Naive B cell (primary cell): ENCODE measurements at places on chromosomes 6 and 20. TPM values are rescaled to one million over a fixed set of nuclear protein-coding genes. Genes with fewer than 3 reads are reported as not detected.

DNA sequence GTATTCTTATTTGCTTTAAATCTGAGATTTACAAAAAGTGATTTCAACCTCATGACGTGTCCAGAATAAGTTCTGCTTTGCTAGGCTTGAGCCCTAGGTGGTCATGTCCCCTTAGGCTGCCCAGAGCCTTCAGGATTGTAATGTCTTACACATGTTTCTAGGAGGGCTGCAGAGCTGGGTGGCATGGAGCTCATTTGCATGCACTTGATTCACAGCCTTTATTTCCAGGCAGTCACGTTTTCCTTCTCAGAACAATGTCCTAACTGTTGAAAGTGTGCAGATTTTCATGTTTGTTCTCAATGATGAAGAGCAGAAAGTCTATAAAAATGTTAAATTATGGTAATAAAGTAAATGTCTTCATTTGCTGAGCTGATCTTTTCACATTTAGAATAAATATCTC is 448.6 kb upstream of the SOX4 start:
- peaks cover 11% of the 10 kb centered on the region for H3K4me1 ChIP-seq
- no peak overlapping the region for H3K27ac ChIP-seq
- H3K27me3 ChIP-seq = no peaks in the 10 kb centered on the region
- H3K36me3 ChIP-seq = peaks cover 11% of the 10 kb centered on the region

DNA sequence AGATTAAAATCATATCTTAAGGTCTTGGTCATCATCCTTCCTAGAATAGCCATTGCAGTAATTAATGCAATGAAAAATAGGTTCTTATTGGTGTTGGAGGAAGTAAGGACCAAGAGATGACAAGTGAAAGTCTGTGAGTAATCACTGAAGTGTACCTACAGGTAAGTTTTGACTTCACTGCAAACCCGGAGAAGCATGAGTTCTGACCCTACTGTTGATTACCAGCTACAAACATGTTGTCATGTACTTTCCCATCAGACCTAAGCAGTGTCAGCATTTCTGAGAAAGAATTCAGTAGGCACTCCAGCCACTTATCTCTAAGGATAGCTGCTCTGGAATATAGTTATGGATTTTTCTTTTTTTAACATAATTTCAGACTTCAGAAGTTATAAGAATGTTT is 280.9 kb downstream of the ZFAND3 start:
- peaks cover 6% of the 10 kb centered on the region for H3K36me3 ChIP-seq
- H3K27ac ChIP-seq = no peak overlapping the region
- H3K4me3 ChIP-seq = no peak overlapping the region
- peaks cover 16% of the 10 kb centered on the region for H3K4me1 ChIP-seq
- DNase-seq = no peak

- peaks cover 62% of the 10 kb centered on the region for H3K27me3 ChIP-seq
- H3K4me3 ChIP-seq = no peak overlapping the region
- no peaks in the 10 kb centered on the region for H3K4me1 ChIP-seq
- H3K27ac ChIP-seq = no peak overlapping the region
- peaks cover 6% of the 10 kb centered on the region for H3K36me3 ChIP-seq
Observed at GRCh38 chr20:9837634-9838033, 1.2 kb downstream of the PAK5 start.

DNA sequence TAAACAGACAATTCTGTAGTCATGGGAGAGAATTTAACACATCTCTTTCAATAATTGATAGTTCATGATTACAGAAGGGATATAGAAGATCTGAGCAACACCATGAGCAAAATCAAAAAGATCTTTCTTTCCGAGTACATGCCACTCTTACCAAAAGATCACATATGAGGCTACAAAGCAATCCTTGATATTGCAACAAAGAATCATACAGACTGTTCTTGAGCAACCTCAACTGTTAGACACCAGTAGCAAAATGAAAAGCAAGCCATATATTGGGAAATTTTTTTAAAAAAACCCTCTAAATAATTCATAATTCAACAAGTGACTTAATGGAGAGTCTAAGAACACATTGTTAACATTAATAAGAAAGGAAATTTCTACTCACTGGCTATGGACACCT is 3.6 kb upstream of the CD83 start:
- H3K36me3 ChIP-seq = peaks cover 11% of the 10 kb centered on the region
- H3K27me3 ChIP-seq = no peaks in the 10 kb centered on the region
- no peak overlapping the region for H3K4me3 ChIP-seq
- DNase-seq = no peak

DNA sequence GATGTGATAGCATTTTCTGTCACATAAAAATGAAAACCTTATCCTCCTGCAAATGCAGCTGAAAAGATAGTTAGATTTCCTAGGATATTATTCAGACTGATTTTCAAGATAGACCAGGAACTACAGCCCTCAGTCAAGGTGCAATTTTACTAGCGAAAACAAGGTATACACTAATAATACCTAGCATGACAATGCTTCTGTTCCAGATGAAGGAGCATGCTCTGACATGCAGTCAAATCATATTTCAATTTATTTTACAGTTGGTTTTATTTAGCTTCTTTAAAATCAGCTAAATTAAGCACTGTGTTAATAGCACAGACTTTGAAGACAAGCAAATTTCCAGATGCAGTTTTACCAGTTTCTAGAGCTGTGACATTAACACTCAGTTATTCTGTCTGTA is 14.2 kb upstream of the TNFAIP3 start:
- H3K4me3 ChIP-seq = no peak overlapping the region
- H3K27me3 ChIP-seq = no peaks in the 10 kb centered on the region
- H3K36me3 ChIP-seq = no peaks in the 10 kb centered on the region
- no peak overlapping the region for H3K27ac ChIP-seq
- H3K4me1 ChIP-seq = no peaks in the 10 kb centered on the region

GRCh38 chr20:11796026-11796425 is 121.7 kb upstream of the BTBD3 start:
- H3K4me3 ChIP-seq = no peak overlapping the region
- no peak for DNase-seq
- H3K4me1 ChIP-seq = no peaks in the 10 kb centered on the region
- H3K27ac ChIP-seq = no peak overlapping the region
- H3K27me3 ChIP-seq = no peaks in the 10 kb centered on the region
- H3K36me3 ChIP-seq = no peaks in the 10 kb centered on the region

DNA sequence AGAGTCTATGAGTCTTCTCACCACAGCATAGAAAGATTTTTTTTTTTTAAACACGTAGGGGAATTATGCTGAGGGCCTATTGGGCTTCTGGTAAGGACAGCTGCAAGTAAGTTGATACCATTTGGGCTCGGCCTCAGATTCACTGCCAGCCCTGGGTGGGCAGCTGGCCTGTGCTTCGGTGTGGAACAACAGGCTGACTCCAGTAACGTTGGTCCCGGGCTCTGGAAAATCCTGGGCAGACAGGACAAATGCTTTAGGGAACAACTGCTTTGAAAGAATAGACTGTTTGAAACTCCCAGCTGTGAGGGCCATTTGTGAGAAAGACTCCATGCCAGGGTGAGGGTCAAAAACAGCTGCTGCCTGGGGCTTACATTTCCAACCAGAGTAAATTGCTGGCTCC is 366.5 kb downstream of the QKI start:
- peaks cover 12% of the 10 kb centered on the region for H3K4me1 ChIP-seq
- no peaks in the 10 kb centered on the region for H3K36me3 ChIP-seq
- DNase-seq = no peak
- no peak overlapping the region for H3K4me3 ChIP-seq
- H3K27me3 ChIP-seq = peaks cover 5% of the 10 kb centered on the region

Gene DPPA5
- not detected for polyA plus RNA-seq

Gene CEP43
- 6.7 TPM for polyA plus RNA-seq
